ENCODE measurements at places on chromosomes 12 and 14.

- DNase-seq, result no peak
These were observed 65.1 kb downstream of the KTN1 start for GRCh38 chr14:55645145-55645544.

DNA sequence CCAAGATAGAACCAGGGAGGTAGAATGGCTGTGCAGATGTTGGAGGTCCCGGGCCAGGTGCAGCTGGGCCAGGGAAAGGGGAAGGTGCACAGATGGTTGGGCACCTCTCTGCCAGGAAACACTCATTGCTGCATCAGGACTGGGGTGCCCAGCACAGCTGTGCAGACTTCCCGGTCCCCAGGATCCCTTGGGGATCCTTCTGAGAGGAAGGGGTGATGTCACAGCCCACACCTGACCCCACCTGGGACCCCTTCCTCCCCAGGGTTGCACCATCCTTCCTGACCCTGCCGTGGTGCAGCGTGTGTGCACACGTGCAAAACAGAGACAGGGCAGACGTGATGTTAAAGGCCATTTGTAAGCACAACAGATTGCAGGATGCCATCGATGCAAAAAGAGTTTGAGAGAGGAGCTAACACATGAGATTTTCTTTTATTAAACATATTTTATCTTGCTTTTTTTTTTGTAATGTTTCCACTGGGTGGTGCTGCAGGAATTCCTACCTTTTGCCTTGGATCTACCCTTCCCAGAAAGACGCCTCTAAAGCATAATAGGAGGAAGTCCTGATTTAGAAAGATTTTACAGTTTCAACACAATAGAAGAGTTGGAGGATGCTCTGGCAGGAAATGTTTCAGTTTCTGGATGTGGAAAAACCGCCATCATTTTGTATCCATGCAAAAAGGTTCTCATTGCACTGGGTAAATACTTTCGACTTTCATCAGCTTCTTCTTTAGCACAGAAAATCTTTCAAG is 14.8 kb downstream of the ELK3 start:
- no peak for DNase-seq

- DNase-seq, result no peak
These were observed 16.4 kb upstream of the POC1B start for GRCh38 chr12:89542236-89542635.

DNA sequence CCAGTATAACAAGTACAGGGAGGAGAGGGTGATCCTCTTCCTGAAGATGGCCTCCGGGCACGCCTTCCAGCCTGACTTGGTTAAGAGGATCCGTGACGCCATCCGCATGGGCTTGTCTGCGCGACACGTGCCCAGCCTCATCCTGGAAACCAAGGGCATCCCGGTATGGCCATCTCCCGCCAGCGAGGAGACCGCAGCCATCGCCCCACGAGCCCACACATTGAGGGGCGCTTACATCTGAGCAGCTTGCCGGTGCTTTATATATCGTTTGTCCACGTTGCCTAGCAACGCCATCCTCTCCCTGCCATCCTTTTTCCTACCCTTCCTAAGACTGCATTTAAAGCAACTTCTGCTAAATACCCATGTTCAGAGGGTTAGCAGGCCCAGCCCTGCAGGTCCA is 71.5 kb downstream of the AACS start:
- DNase-seq, result no peak
